CD4-positive, alpha-beta T cell treated with Interleukin-4 for 1 hour (primary cell): ENCODE measurements at places on chromosomes 3 and 15.

DNA sequence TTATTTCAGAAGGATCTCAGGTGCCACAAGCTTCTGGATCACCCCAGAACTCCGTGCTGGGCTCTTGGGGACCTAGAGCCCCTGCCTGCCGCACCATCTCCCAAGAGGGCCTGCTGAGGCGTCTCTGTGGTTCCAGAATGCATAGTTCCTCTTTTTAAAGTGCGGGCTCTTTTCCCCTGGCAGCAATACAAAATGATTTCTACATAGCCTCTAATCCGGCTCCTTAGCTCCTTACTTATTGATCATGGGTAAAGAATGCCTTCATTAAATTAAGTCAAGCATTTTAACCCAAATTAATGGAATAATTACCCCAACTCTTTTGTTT is 121.9 kb downstream of the ATP10A start:
- DNase-seq: peak; percentile 24

DNA sequence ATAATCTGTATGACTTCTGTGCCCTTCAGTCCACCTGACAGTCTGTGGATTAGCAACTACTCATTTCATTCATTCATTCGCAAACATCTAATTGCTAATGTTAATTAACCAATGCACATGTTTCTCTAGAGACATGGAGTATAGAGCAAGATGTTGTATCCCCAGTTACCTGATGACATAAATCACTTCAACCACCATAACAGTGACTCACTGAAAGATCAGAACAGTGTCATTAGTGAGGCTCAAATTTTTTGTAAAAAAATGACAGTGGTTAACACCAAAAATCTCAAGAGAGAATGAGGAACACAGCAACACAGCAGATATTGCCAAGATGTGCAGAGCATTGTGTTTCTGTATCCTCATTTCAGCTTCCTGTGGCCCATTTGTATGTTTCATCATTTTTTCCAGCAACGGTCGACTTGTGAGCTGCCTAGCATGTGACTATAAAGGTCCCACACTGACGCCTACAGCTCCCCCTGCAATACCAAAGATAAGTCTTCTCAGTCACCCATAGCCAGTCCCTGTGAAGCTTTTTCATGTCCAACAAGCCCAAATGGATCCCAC is 3.7 kb upstream of the PLD1 start:
- peak; percentile 21 for DNase-seq

DNA sequence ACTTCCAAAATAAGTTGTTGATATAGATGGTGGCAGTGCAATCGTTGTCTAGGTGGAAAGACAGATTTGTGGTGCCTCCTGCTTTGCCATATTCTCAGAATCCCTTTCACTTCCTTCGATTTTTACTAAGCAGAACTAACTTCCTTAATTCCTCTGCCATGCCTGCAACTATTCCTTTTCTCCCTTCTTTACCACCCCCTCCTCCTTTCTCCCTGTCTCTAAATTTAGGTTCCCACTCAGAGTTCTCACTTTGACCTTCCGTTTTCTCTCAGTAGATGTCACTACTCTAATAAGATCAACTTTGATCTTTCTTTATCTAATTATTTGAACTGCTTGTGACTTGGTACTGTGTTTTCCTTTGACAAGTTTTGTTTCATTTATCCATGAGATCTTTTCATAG is 351.2 kb downstream of the LPP start:
- DNase-seq: no peak

DNA sequence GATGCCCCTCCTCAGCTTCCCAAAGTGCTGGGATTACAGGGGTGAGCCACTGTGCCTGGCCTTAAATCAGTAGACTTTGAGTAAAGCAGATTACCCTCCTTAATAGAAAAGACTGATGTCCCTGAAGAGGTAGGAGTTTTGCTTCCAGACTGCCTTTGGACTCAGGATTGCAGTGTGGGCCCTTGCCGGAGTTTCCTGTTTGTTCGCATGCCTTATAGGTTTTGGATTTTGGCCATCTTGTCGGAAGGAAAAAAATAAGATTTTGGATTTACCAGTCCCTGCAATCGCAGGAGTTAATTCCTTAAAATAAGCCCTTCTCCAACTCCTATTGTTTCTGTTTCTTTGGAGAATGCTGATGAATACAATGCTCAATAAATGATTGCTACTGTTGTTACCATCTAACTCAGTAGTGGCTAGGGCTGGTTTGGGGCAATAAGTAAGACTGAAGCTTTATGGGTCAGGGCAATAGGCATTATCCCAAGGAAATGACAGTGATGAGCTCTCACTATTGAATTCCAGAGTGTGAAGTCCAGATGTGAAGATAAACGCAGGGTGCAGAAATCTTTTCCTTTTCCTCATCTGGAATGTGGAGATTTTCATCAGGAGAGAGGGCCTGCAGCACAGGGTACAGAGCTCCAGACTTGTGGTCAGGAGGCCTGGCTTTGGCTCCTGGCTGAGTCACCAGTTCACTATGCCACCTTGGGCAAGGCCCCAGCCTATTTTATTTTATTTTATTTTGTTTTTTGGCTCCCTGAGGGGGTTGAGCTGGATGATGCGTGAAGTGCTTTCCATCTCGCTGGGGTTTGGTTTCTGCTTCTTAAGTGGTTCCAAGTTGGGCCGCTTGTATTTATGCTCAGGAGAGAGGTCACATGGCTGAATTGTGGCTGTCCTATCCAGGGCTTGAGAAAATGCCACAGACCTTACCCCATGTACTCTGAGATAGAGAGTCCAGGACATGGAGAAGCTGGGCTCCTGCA is 25.3 kb downstream of the FOXL2 start:
- DNase-seq: no peak

DNA sequence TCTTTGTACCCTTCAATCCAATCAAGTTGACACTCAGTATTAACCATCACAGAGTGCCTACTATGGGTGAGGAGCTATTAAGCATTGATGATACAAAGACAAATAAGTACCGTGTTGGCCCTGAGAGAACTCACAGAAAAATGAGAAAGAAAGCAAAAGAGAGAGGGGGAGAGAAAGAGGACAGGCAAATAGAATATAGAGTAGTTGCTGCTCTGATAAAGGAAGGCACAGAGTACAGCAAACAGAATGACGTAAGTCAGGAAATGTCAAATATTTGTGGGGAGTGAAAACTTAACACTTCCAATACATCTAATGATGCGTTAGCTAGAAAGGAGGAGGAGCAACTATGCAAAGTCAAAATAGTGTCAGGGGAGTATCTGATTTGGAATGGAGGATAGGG is 320.6 kb upstream of the KCNH8 start:
- no peak for DNase-seq

DNA sequence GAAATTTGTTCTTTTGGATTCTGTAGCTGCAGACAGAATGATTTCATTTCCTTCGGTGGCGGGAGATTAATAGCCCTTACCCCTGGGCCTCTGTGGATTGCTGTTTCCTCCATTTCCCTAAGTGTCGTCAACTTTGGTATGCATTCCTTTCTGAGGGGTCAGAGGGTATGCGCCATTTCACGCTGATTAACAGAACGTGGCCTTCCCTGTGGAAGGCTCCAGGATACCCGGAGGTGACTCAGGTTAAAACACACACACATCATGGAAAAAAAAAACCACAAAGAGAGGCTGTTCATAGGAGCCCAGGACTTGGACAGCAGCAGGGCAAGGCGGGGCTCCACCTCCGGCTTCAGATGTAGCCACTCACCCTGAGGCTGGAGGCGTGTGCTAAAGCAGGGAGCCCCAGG is 51.9 kb downstream of the EPHB1 start:
- DNase-seq: no peak

DNA sequence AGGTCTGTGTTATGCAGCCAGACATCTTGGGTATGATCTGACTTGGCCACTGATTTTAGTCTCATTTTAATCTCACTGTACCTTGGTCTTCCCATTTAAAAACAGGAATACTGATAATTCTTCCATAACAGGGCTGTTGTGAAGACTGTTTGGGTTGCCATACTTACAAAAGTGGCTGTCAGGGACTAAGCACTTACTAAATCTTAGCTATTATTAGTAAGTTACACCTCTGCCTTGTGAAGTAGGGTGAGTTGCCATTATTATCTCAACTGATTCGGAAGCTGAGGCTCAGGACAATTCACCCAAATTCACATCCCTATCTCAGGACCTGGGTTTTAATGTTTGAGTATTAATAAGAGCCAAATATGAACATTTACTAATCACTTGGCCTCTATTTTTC is 12.7 kb downstream of the ZNF385D start:
- DNase-seq: no peak

GRCh38 chr3:66762916-66763693 is 235.0 kb upstream of the KBTBD8 start:
- no peak for DNase-seq

DNA sequence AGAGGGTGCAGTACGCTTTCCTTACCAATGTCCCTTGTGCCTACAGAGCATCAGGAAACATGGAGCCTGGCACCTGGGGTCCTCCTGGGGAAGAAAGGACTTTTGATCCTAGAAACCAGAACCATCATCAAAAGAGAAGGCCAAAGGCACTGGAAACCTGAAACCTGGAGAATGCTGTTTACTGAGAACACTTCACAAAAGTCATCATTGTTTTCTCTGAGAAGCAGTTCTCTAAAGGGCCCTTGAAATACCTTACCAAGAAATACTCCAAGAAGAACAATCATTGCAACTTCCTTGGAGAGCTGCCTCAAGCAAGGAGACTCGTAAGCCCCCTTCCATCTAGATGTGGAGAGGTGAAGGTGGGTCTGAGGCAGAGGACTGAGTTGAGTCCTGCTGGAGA is 66.0 kb downstream of the TLE3 start:
- no peak for DNase-seq

GRCh38 chr3:73094129-73094528 is 32.7 kb downstream of the EBLN2 start:
- DNase-seq: no peak

GRCh38 chr3:107739227-107739626 is 216.5 kb downstream of the BBX start:
- DNase-seq: no peak

DNA sequence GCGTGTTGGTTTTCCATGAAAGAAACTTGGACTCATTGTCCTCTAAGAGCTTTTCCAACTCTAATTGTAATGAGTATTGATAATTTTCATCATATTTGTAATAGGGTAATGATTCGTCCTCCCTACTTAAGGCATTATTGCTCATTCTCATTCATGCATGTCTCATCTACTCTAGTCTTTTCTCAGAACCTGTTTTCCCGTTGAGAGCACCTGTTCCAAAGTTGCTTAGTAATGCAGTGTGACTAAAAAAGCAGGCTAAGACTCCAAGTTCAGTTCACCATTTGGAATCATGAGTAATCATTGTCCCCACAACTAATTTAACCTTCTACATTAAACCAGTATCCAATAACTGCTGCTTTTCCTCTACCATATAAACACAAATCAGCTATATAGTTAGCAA is 84.0 kb downstream of the FILIP1L start:
- DNase-seq: no peak

DNA sequence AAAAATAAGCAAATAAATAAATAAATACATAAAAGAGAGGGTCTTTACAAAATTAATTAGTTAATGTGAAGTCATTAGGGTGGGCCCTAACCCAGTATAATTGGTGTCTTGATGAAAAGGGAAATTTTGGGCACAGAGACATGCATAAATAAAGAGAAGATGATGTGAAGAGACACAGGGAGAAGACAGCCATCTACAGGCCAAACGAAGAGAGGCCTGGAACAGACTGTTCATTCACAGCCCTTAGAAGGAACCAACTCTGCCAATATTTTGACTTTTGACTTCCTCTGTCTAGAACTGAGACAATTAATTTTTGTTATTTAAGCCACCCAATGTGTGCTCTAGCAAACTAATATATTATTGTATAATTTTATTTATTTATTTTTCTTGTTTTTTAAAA is 29.6 kb upstream of the SELENOK start:
- DNase-seq: no peak

DNA sequence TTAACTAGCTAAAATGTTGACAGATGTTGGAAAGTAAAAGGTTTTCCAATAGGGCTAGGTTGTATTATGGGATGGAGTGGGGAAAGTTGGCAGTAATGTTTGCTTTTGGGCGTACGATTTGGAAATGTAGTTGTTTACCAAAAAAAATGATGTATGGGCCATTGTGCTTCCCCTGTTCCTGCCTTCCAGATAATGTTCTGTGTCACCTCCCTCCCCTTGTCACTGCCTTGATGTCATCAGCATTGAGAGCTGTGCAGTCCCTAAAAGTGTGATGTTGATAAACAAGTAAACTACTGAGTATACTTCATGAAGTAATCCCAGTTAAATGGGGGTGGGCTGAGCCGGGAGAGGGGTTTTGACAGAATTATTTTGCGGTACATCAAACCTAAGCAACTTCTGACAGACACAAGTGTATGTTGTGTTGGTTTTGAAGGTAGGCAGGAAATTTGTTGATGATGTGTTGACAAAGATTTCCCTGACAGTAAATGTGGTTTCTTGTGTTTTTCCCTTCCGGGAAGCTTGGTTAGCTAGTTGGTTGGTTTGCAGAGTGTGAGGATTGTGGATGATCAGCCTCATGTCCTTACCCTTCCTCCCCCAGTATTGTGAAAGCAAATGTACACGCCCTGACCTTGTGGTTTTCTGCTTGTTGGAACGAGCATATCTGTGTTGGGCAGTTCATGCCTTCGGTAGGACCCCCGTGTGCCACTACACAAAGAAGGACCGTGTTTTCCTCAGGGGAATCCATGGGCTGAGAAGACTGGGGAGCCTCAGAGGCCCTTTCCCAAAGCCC is 87.3 kb downstream of the PGPEP1L start:
- DNase-seq: no peak

GRCh38 chr3:106160396-106160795 is 291.6 kb upstream of the CBLB start:
- DNase-seq: no peak

DNA sequence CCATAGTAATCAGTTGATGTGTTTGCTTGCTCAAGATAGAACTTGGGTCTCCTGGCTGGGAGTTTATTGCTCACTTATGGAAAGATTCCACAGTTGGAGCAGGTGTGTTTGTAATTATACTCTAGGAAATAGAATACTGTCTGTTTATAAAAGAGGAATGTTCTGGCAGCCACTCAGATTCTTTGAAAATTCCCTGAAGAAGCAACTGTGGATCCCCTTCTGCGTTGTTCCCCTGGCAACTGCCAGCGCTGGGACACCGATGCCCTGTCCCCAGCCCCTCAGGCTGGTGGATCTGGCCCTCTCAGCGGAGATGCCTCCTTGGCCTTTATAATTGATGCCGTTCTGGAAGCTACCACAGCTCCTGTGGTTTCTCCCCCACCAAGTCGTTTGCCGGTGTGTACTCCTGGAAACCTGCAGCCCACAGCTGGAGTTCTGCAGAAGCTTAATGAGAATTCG is 225.9 kb downstream of the ITPR1 start:
- no peak for DNase-seq

GRCh38 chr15:43215961-43216360 is 4.9 kb downstream of the EPB42 start:
- DNase-seq: no peak

GRCh38 chr3:18393906-18394305 is 31.2 kb downstream of the SATB1 start:
- no peak for DNase-seq

- DNase-seq: no peak
Measured at GRCh38 chr15:63502137-63502766, 2.1 kb upstream of the USP3 start.

- no peak for DNase-seq
Measured at GRCh38 chr3:146817704-146818103, 212.6 kb upstream of the PLSCR5 start.

GRCh38 chr15:85430406-85431204 is 50.2 kb downstream of the AKAP13 start:
- no peak for DNase-seq
